ENCODE measurements at places on chromosomes 2 and 18.

DNA sequence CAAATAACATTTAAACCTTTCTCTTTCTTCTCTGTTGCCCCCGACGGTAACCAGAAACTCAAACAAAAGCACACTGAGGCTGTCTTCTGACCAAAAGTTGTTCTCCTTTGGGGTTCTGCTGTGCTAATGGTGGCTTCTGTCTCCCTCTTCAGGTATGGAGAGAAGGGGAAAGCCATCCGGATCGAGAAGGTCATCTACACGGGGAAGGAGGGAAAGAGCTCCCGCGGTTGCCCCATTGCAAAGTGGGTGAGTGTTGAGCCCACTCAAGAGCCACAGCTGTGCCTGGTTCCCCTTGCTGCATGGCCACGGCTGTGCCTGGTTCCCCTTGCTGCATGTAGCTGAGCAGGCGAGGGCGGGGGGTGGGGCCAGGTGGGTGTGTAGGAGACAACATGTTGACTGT, 67.4 kb downstream of the BOLA3 start:
- DNase-seq = no peak

GRCh38 chr2:216389570-216389969, 17.3 kb upstream of the MARCHF4 start:
- DNase-seq = peak; percentile 46

GRCh38 chr2:105396254-105397024, 2.4 kb downstream of the FHL2 start:
- DNase-seq = peak; percentile 100

- DNase-seq = no peak
Measured at GRCh38 chr2:3487028-3487425, 32.3 kb downstream of the ADI1 start.

DNA sequence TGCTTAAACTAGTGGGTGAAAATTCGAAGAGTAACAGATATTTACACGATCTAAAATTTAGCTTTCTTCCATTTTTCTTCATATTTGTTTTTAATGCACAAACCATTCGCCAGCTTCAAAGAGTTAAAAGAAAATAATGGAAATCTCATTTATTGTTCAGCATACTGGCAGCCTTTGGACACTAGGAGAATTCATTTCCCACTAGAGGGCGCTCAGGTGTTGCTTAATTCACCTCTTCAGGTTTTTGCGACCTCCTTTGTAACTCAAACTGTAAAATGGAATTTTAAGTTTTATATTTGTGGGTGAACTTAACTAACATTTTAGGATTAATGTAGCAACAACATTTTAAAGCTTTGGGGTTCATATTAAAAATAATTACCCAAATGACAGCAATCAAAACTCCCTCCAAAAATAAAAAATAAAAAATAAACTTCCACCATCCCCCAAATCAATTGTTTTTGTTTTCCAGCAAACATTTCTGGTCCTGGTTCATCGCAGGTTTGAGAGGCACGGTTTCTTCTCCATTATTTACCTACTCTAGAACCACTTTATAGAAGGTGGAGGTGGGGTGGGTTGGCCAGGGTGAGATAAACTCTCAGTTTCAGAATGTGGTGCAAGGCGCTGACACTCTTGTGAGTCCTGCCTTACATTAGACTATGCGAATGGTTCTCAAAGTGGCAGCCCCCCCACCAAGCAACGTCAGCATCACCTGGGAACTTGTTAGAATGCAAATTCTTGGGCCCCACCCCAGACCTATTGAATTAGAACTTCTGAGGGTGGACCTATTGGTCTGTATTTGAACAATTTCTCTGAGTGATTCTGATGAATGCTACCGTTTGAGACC, 24.7 kb upstream of the PNPT1 start:
- DNase-seq = peak; percentile 74

- DNase-seq = peak; percentile 11
Measured at GRCh38 chr2:25738383-25739343, 65.3 kb upstream of the DTNB start.

GRCh38 chr2:72293620-72294019, 146.0 kb upstream of the CYP26B1 start:
- peak; percentile 7 for DNase-seq

DNA sequence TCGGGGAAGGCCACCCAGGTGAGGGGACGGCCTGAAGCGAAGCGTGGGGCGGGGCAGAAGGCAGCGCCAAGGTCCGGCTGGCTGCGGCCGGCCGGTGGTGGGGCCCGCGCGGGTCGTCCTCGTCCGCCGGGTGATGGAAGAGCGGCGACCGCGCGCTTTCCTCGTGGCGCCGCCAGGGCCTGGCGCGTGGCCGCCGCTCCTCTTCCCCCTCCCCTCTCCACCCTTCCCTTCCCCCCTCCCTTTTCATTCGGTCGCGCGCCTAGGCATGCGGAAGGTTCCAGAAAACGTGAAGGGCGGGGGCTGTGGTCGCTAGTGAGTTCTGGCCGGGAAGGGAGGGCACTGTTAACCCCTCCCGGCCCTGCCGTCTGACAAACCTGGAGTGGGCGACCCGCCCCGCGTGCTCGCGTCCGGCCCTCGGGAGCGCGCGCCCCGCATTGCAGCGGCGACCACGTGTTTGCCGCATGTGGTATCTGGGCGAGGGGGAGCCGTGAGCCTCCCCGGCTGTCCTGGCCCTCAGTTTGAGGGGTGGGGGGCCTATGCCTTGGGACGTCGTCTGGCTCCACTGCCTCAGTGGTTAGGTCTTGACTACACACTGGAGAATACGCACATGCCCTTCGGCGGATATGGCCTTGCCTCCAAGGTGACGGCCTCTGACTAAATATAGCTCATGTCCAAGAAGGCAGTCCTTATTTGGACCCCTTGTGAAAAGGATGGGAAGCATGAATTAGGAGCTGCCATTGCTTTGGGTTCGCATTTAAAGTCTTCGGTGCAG, 579 bp downstream of the MAT2A start:
- peak; percentile 80 for DNase-seq

DNA sequence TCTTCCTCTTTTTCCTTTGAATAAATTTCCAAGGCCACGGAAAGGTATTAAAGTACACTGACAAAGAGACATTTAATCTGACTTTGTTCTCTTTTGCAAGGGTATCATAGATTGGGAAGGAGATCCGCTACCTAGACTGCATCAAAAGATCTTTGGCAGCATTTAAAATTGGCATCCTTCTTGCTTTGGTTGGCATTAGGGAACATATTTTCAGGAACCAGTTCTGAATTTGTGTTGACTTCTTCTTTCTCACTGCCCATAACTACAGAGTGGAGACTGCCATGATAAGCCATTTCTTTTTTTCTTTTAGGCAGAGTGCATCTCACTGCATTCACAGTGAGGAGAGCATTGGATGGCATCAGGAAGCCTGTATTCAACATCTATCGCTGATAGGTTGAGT, 83.4 kb downstream of the DOCK10 start:
- DNase-seq = peak; percentile 28
